Brain microvascular endothelial cell (primary cell): ENCODE measurements at places on chromosomes 16 and 17.
A peak's percentile ranks its signal among the peaks of the same experiment; 100 is the strongest.

DNA sequence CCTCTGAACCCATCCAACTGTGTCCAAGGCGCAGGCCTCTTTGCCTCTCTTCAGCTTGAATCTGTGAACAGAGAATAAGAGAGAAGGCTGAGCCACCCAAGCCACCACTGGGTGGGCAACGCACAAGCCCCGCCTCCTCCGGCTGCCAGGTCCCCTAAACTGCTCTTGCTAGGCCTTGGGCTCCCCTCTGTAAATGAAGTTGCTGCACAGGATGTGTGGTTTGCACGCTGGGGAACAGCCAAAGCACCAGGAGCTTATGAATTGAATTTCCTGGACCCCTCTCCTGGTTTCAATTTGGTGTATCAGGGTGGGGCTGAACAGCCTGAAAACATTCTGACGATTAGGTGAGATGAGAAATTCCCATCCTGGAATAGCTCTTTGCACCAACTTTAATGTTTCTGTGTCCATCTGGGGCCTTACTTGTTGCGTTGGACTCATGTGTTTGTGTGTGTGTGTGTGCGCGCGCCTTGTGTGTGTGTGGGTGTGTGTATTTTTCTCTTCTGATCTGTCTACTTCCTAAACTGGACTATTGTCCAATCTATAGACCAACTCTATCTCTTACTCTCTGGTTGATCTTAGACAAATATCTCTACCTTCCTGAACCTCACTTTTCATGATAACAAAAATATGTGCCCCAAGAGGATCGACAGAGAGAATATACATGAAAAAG lies 2.3 kb downstream of the CCL1 start:
- no peak for DNase-seq

DNA sequence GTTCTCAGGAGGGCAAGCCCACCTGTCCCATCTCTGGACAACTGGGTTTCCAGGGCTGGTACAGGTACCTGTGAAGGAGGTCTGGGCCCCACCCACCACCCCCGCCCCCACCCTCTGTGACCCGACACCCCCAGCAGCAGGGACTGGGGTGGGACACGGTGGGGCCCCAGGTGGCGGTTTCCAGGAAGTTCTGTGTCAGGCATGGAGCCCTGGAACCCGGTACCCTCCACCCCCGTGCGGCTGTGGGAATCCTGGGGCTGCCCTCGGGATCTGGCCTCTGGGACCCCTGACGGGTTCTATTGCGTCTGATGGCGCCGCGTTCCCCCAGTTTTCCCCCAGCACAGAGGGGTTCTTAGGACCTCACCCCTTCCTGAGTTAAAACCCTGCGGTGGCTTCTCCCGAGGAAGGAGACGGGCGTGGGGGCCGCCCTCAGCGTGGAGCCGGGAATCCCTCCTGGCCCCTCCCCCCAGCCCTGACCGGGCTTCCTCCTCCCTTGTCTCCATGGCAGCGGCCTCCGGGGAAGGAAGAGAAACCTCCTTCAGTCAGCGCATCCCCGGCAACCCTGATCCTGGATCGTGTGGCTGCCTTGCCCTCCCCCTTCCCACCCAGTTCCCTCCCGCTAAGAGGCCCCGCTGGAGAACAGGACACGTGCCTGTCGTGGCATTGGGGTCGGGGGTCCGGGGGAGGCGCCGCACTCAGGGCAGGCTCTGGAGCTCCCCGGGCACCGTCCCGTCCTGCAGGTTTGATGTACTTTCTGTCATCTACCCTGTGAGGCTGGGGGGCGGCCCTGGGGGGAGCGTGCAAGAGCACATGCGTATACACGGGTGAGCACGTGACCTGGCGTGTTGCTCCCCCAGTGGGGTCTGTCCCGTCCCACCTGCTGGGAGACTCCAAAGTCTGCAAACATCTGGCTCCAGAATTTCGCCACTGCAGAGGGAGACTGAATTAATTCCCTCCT lies 30.3 kb downstream of the CACNA1H start:
- DNase-seq: peak; percentile 78

DNA sequence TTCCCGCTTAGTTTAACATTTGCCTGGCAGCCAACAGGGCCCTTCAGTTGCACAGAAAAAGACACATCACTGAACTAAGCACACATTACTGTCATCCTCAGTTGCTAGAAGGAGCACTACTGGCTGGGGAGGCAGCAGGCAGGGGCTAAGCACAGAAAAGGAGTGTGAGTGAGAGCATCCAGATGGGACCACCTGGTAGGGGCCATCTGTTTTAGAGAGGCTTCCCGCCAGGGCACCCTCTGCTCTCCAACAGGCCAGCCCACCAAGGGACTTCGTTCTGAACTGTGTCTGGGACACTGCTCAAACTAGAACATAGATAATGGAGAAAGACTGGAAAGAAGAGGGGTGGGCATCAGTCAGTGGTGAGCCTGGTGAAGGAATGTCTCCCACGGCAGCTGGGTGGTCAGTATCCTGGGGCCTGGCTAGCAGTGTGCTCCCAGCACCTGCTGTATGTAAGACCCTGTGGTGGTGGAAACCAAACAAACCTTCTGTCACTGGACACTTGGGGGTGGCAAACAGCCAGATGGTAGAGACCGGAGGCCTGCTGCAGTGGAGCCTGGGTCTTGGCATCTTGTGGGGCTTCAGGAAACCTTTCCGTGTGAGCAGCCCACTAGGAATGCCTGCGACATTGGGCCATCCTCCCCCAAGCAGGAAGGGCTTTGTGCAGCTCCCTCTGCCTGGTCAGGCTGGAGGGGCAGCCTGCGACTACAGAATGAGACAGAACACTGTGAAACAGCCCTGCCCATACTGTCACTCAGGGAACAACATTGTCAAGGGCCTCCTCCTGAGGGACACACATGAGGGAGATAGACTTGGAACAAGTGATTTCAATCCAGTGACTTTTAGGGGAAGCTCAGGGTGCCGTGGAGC lies 12.8 kb upstream of the RANGRF start:
- DNase-seq: no peak

GRCh38 chr17:75876938-75877751 lies 1.2 kb downstream of the TRIM47 start:
- peak; percentile 84 for DNase-seq

DNA sequence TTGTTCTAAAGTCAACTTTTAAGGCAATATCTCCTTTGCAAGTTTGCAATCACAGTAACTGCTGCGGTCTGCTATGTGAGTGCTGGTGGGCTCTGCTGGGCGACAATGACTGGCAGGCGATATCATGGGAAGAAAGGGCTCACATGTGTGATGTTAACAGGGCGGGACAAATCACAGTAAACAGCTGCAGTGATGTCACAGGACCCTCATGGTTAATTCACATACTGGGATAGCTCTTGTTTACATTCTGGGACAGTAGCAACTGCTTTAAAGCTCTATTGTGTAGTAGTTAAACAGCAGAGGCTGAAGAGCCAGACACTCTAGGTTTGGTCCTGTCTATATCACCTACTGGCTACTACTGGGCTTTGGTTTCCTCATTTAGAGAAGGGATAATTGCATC lies 257.2 kb upstream of the ASIC2 start:
- DNase-seq: no peak

DNA sequence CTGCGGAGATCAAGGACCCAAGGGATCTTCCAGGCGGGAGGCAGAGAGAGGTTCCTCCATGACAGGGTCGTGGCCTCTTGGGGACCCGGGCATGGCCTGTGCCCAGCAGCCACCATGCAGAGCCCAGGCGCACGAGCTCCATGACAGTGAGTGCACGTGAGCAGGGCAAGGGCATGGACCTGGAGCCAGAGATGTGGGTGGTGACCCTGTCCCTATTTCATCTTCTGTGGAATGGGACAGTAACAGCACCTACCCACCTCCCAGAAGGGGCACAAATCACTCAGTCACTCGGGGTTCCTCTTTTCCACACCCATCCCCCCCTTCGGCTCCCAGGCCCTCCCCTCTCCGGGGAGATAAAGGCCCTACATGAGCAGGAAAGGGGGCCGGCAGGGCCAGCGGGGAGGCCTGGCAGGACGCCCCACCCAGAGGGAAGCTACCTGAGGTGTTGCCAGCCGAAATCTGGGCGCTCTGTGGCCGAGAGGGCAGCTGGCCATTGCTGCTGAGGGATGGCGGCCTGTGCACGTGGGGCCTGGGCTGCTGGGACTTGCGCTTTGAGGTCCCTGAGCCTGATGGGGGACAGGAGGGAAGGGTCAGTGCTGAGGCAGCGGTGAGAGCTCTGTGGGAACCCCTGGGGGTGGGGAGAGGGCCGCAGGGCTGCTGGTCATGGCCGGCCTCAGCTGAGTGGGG lies 10.4 kb downstream of the UBALD2 start:
- DNase-seq: no peak
